IMR-90 (cell line): ENCODE measurements at places on chromosomes 7 and 10. TPM values are rescaled to one million over a fixed set of nuclear protein-coding genes. Genes with fewer than 3 reads are reported as not detected.

- DNase-seq: no peak
- no peaks in the 10 kb centered on the region for H3K27me3 ChIP-seq
- H3K4me1 ChIP-seq: no peaks in the 10 kb centered on the region
- no peaks in the 10 kb centered on the region for H3K36me3 ChIP-seq
These were observed 48.3 kb downstream of the BUB3 start for GRCh38 chr10:123202506-123202905.

- DNase-seq: peak; percentile 39
- H3K27me3 ChIP-seq: peaks cover 10% of the 10 kb centered on the region
- H3K36me3 ChIP-seq: no peaks in the 10 kb centered on the region
- no peak overlapping the region for H3K27ac ChIP-seq
- H3K4me3 ChIP-seq: no peak overlapping the region
These were observed 292.1 kb downstream of the BBS9 start for GRCh38 chr7:33421429-33421828.

Gene ZNF365
- 1.0 and 1.2 TPM in 2 replicates for polyA plus RNA-seq

GRCh38 chr10:74343804-74344203 lies 192.8 kb downstream of the ADK start:
- no peak for DNase-seq
- H3K27me3 ChIP-seq: no peaks in the 10 kb centered on the region
- no peak overlapping the region for H3K4me3 ChIP-seq
- H3K36me3 ChIP-seq: no peaks in the 10 kb centered on the region

- H3K27me3 ChIP-seq: no peaks in the 10 kb centered on the region
- no peaks in the 10 kb centered on the region for H3K4me1 ChIP-seq
- no peaks in the 10 kb centered on the region for H3K36me3 ChIP-seq
- H3K27ac ChIP-seq: no peak overlapping the region
- no peak for DNase-seq
These were observed 51.3 kb upstream of the NFE2L3 start for GRCh38 chr7:26100406-26101339.

DNA sequence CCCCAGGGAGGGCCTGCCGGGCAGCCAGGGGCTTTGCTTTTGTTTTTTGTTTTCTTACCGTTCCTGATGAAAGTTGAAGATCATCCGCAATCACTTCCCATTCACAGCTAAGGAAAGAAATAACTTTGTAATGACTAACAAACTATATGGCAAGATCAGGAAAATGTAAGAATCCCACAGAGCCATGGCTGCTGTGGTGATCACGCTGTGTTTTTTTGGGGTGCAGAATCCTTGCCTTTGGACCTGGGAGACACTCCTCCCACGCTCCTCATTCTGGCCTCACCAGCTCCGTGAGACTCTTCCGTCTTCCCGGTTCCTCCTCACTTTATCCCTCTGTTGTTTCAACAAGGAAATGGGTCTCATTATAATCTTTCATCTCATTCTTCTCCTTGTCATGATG lies 443.0 kb upstream of the MGMT start:
- no peak overlapping the region for H3K4me3 ChIP-seq
- H3K36me3 ChIP-seq: no peaks in the 10 kb centered on the region
- H3K27ac ChIP-seq: no peak overlapping the region

Gene GRM8
- not detected in 2 replicates for polyA plus RNA-seq

DNA sequence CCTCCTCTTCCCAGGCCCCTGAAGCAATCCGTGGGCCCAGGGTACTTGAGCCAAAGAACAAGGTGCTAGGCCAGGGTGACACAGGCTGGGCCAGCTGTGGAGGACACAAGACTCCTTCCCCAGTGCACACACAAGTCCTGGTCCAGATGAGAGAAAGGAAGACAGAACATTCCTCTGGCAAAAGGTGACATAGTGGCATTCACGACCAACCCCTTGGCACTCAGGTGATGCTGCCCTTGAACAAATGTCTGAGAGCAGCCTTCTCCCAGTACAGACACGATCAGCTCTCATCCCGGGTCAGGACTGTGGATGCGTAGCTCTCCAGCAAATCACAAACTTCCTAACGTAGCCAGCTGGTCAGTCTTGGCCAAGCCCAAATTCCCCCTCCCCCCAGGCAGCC lies 118.5 kb downstream of the OAT start:
- H3K4me1 ChIP-seq: no peaks in the 10 kb centered on the region
- no peaks in the 10 kb centered on the region for H3K36me3 ChIP-seq
- H3K27me3 ChIP-seq: no peaks in the 10 kb centered on the region
- no peak overlapping the region for H3K4me3 ChIP-seq
- no peak for DNase-seq

DNA sequence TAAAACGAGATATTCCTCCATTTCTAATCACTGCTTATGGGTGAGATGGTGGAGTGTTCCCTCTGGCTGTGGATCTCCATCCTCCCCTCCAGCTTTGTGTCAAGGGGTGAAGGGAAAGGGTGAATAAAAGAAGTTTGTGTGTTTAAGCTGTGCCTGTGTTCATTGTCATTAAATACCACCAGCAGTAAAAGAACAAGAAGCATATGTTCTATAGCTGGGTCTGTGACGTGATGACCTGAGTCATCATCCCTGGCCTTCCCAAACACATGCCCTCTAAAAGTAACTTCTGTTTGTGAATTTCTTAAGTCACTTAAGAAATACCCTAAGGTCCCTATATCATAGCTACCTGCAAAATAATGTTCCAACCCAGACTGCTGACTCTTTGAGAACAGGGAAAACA lies 104.9 kb downstream of the PPP1R17 start:
- peak overlapping the region; percentile 4; the same call in 1 of the 2 replicates for H3K27ac ChIP-seq
- H3K4me1 ChIP-seq: peaks cover 4% of the 10 kb centered on the region; the same call in 1 of the 2 replicates
- peak; percentile 72 for DNase-seq
- H3K36me3 ChIP-seq: no peaks in the 10 kb centered on the region
- H3K27me3 ChIP-seq: no peaks in the 10 kb centered on the region
- no peak overlapping the region for H3K4me3 ChIP-seq

Gene KCP
- 0.03 and 0.07 TPM in 2 replicates for polyA plus RNA-seq

- peak overlapping the region; percentile 95; the same call in 1 of the 2 replicates for H3K27ac ChIP-seq
- no peaks in the 10 kb centered on the region for H3K27me3 ChIP-seq
- no peak overlapping the region for H3K4me3 ChIP-seq
- H3K36me3 ChIP-seq: peaks cover 3% of the 10 kb centered on the region
These were observed 101.8 kb downstream of the EGFR start for GRCh38 chr7:55120501-55121198.

DNA sequence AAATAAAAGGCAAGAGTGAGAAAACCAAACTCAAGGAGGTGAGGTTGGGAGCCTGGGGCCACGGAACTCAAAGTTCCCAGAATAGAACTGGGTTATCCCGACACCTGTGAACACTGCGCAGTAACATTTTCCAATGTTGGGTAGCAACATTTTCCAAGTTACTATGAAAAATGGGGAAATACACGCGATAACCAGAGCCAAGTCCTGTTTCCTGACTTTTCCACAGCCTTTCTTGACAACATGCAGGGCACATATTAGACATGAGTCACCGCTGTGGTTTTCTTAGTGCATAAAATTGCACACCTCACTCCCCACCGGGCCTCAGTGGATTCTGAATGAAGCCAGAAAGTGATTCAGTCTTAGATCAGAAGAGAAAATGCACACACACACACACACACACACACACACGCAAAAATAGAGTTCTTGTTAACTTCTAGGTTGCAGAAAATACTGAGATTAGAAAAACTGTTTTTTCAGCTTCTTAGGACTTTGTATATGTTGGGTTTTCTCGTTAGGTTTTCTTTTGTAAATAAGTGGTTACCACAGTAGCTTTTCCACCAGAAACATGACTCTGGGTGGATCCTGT lies 70.0 kb downstream of the CAMK1D start:
- peaks cover 14% of the 10 kb centered on the region for H3K27me3 ChIP-seq
- peaks cover 1% of the 10 kb centered on the region; the same call in 1 of the 2 replicates for H3K4me1 ChIP-seq
- no peaks in the 10 kb centered on the region for H3K36me3 ChIP-seq
- H3K27ac ChIP-seq: no peak overlapping the region

DNA sequence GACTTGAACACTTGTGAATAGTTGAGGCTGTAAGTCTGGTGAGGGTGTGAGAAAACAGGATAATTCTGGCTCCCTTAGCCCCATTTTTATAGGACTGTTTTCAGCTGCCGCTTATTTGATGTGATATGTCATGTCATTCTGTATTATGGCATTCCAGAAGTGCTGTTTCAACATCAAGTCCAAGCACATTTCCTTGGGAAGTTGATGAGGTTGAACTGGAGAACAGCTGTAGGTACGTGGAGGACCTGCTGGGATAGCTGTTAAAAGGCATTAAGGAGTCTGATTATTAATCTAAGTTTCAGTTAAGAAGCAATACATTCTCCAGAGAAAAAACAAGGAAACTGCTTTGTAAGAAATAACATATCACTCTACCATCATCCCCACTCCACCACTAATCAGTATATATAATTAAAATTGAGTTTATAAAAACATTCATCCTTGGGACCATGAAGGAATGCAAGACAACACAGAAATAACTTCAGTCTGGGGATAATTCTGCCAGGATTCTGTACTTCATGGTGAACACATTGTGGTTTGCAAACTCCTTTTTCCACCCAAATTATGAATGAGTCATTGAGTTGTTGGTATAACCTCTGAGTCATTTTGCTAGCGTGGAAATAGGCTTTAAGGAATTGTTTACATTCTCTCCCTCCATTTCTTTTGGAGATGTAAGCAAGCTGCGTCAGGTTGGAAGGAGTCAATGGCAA lies 39.9 kb upstream of the TMEM229A start:
- H3K27me3 ChIP-seq: peaks cover 2% of the 10 kb centered on the region; the same call in 1 of the 2 replicates
- DNase-seq: peak; percentile 90
- peak overlapping the region; percentile 62; the same call in 1 of the 2 replicates for H3K27ac ChIP-seq

Gene GLCCI1
- polyA plus RNA-seq: 6.2 and 8.9 TPM in 2 replicates

- H3K27ac ChIP-seq: no peak overlapping the region
- H3K4me3 ChIP-seq: no peak overlapping the region
- no peaks in the 10 kb centered on the region for H3K36me3 ChIP-seq
- no peaks in the 10 kb centered on the region for H3K4me1 ChIP-seq
These were observed 106.2 kb upstream of the RET start for GRCh38 chr10:42970451-42971250.

Gene CC2D2B
- not detected in 2 replicates for polyA plus RNA-seq

Gene NUTM2D
- 1.8 and 1.9 TPM in 2 replicates for polyA plus RNA-seq

Gene CSGALNACT2
- 11.7 and 13.1 TPM in 2 replicates for polyA plus RNA-seq

DNA sequence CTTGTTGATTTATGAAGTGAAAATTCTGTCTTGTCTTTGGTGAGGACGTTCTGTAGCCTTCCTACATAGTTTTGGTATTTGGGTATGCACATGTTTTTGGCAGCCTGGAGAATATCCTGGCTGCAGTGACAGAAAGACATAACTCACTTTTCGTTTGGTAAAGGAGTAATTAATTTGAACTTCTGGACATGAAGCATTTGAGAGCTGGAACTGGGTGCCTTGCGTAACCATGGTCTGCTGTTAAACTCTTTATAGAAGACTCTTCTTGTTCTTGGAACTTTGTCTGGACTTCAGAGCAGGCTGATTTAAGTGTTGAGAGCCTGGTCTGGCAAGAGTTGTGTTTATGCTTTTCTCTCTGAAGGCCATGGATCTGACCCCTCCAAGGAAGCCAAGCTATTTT lies 231.3 kb downstream of the LRMDA start:
- no peaks in the 10 kb centered on the region for H3K36me3 ChIP-seq
- H3K4me3 ChIP-seq: no peak overlapping the region
- peaks cover 5% of the 10 kb centered on the region for H3K27me3 ChIP-seq
- no peak for DNase-seq
